Omental fat pad (tissue), 4 donors: ENCODE measurements at places on chromosomes 16 and 17.

DNA sequence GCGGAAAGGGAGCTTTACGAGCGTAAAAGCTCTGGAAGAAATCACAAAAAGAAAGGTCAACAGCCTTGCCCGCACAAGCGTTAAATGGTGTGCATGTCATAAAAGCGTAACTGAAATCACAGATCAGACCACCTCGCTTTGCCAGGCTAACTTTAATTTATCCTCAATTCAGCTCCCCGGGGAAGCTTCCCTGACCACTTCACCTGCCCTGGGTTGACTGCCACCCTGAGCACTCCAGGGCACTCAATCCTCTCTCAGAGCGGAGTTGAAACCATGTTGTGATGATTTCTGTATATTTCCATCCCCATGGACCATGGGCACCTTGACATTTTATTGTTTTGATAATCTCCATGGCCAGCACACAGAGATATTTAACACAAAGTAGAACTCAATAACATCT is 16.1 kb upstream of the NAGS start:
- no peak for DNase-seq

DNA sequence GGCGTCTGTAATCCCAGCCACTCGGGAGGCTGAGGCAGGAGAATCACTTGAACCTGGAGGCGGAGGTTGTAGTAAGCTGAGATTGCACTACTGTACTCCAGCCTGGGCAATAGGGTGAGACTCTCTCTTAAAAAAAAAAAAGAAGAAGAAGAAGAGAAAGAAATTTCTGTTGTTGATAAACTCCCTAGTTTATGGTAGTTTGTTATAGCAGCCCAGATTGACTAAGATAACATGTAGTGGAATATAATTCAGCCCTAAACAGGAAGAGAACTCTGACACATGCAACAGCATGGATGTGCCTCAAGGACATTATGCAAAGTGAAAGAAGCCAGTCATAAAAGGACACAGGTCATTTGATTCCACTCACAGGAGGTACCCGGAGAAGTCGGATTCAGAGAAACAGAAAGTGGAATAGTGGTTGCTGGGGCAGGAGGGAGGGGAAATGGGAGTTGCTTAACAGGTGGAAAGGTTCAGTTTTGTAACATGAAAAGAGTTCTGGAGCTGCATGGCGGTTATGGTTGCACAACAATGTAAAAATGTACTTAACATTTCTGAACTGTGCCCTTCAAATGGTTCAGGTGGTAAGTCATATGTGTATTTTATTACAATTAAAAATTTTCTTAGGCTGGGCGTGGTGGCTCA is 26.0 kb upstream of the PRM1 start:
- no peak for DNase-seq

DNA sequence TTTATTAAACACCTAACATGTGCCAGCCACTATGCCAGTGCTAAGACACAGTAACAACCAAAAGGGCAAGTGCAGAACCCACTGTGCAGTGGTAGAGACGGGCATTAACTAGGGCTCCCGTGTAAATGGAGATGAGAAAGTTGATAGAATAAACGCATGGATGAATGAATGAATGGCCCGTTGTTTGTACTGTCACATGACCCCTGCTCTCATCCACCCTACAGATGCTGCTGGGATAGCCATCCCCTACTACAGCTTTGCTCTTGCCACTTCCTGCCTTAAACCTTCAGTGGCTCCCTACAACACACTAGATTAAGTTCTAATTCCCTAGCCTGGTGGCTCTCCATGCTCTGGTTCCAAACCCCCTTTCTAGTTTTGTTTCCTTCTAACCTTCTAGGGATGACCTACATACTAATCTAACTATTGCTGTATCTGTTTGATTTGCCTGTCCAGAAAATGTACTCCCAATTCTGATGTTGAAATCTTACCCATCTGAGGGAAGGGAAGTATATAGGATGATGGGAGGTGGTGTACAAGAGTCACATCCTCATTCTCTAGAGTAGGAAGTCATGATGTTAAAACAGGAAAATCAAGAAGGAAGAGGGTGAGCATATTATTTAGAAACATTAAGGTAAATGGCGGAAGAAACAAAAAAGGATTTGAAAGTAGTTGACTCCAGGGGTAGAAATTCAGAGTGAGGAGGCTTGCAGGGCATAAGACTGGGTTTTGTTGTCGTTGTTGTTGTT is 11.4 kb upstream of the TNRC6C start:
- DNase-seq = no peak

DNA sequence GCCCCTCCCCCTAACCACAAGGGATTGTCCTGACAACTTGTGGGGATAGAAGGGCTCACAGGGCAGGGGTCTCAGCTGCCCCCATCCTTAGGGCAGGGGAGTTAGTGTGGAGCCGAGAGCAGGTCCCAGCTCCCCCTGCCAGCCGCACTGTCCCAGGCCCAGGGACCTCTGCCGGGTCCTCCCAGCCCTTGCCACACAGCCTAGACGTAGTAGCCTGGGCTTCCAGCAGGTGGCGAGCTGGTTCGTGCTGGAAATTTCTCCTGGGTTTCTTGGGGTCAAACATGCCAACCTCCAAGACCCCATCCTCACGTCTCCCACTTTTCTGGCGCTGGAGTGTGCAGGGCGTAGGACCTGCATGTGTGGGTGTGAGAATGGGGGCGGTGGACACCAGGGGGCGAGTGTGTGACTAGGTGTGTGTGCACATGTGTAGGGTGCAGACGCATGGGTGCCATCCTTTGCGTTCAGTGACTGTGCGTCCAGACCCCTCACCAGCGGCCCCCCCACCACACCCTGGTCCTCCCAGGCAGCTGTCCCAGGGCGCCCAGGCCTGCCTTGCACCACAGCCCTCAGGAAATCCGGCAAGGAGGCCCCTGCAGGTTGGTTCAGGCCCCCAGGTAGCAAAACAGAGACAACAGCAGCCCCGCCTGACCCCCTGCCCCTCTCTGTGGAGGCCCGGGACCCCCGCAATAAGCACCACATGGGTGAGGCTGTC is 29.5 kb downstream of the SBK1 start:
- no peak for DNase-seq

DNA sequence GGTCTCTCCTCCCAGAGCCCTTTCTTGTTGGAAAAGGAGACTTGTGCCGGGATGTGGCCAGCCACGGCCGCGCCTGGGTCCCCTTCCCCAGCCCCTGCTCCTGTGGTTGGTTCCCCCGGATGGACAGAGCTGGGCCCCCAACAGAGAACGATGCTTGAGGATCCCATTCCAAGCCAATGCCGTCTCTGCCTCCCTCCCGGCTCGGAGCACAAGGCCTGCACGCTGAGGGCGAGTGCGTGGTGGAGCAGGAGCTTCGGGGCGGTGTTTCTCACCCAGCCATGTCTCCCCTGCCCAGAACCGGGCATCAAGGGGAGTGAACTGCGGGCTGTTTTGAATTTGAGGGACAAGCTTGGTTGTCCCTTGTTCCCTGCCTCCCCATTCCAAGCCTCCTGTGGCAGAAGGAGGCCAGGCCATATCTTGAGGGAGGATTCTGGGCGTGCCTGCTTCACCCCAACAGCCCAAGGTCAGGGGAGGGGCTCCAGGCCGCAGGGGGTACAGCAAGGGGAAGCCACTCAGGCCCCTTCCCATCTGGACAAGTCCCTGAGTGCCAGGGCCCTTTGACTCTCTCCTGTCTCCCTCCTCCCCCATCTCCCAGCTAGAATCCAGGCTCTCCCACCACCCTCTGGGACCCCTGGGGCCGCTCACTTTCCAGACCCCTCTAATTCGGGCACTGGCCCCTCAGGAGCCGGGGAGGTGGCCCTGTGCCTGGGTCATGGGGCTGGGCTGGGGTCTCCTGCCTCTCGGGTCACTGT is 43.6 kb downstream of the SOCS3 start:
- no peak for DNase-seq

GRCh38 chr17:258906-259305 is 77.5 kb upstream of the DOC2B start:
- no peak for DNase-seq
